Esophagus squamous epithelium (tissue), 5 donors: ENCODE measurements at places on chromosomes 5 and 9.

DNA sequence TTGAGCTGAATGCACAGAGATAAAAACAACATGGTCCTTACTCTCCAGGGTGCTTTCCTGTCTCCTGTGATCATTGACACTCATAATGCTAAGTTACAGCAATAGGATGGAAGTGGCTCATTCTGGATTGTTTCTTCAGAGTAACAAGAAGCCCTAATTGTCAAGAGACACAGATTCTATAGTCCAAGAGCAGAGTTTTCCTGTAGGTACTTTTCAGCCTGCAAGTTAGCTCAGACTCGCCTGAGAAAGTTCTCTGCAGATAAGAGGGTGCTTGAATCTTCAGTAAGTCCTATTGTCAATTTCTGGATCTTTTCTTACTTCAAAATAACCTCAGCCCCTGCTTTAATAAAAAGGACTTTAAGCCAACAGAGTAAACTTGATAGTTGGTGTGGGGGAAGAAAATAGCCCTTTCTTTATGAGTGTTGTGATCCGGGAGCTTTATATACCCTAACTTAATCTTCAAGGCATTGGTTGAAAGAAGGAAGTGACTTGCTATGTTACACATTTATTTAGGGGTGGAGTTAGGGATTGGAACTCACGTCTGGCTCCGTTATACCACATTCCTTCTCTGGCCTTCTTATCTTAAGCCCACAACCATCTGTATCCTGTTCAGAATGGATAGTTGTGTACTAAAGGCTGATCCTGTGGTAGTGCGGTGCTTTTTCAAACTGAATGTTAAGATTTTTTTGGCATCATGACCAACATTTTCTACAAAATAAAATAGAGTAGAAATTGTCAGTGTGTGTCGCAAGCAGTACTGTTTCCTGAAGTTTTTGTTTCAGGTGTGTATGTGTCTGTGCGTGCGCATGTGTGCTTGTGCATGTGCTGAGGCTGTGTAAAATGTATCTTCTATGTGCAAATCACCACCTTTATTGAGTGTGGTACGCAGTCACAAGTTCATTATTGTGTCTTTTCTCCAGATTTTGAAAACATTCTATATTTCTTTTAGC lies 173.9 kb downstream of the WDR70 start:
- DNase-seq, result no peak

- no peak for DNase-seq
Measured at GRCh38 chr5:78647838-78648358, 674 bp downstream of the LHFPL2 start.

- DNase-seq, result no peak
Measured at GRCh38 chr5:142796492-142797109, 26.4 kb downstream of the ARHGAP26 start.

- DNase-seq, result no peak
Measured at GRCh38 chr5:52767766-52768480, 19.8 kb upstream of the ITGA1 start.

- no peak for DNase-seq
Measured at GRCh38 chr9:113298311-113298710, 4.9 kb downstream of the RNF183 start.

DNA sequence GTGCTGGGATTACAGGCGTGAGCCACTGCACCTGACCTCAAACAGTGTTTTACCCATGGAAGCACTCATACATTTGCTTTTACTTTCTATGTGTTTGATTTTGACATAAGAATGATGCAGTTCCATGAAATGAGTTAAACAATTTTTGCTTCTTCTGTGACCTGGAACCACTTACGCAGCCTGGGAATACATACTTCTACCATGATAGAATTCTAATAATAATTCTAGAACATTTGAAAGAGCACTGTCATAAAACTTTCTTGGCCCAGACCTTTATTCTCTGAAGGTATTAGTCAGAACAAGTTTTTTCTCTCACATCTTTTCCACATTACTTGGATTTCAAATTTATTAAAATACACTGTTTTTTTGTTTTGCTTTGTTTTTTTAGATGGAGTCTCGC lies 25.3 kb upstream of the COL5A1 start:
- no peak for DNase-seq

- DNase-seq, result no peak
Measured at GRCh38 chr9:89588271-89588879, 16.4 kb upstream of the GADD45G start.

- DNase-seq, result no peak
Measured at GRCh38 chr9:97863314-97863713, 10.3 kb downstream of the FOXE1 start.

- DNase-seq, result no peak
Measured at GRCh38 chr5:7682379-7682778, 168.6 kb downstream of the CFAP90 start.

DNA sequence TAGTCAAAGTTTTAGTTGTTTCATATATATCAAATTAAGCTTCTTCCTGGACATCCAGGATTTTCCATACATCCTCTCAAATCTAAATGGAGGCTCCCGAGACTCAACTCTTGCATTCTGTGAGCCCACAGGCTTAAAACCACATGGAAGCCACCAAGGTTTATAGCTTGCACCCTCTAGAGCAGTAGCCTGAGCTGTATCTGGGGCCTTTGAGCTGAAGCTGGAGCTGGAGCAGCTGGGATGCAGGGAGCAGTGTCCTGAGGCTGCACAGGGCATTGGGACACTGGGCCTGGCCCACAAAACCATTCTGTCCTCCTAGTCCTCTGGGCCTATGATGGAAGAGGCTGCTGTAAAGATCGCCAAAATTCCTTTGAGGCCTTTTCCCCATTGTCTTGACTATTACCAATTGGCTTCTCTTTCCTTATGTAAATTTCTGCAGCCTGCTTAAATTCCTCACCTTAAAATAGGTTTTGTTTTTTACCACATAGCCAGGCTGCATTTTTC lies 151.0 kb downstream of the COX7C start:
- DNase-seq, result no peak

- DNase-seq, result no peak
Measured at GRCh38 chr9:118670011-118670953, 699.0 kb downstream of the BRINP1 start.

DNA sequence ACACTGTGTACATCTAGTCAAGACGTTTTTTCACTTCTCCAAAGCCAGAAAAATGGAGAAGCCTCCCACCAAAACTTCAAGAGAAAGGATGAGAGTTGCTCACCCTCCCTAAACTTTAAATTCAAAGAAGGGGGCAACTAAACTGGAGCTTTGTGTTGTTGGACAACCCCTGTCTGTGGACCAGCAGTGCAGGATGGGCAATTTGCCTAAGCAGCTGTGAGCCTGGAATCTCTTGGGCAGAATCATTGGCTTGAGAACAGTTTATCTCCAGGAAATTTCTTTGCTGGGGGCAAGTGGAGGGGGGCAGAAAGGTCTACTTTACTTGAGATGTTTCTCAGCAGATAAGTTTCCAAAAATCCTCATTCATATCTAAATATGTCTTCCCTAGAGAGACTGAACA lies 151.8 kb downstream of the MUSK start:
- DNase-seq, result no peak

- DNase-seq, result no peak
Measured at GRCh38 chr5:178324481-178325310, 92.1 kb upstream of the PHYKPL start.

DNA sequence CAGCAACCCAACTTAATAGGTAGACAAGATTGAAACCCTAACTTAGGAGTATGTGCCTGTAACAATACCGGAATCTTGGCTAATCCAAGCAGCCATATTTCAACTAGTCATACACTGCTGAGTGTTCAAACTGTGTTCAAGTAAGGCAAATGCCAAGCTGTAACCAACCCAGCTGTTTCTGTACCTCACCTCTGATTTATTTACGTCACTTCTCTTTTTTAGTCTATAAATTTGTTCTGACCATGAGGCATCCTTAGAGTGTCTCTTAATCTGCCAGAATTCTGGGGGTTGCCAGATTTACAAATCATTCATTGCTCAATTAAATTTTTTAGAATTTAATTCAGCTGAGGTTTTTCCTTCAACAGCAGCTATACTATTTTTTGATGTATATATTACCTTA lies 723.2 kb downstream of the CDH18 start:
- DNase-seq, result no peak

DNA sequence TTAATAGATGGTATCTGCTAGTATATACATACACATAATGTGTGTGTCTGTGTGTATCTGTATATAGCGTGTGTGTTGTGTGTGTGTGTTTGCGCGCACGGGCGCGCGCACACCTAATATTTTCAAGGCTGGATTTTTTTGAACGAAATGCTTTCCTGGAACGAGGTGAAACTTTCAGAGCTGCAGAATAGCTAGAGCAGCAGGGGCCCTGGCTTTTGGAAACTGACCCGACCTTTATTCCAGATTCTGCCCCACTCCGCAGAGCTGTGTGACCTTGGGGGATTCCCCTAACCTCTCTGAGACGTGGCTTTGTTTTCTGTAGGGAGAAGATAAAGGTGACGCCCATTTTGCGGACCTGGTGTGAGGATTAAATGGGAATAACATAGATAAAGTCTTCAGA lies 757 bp downstream of the FXN start:
- DNase-seq, result no peak

DNA sequence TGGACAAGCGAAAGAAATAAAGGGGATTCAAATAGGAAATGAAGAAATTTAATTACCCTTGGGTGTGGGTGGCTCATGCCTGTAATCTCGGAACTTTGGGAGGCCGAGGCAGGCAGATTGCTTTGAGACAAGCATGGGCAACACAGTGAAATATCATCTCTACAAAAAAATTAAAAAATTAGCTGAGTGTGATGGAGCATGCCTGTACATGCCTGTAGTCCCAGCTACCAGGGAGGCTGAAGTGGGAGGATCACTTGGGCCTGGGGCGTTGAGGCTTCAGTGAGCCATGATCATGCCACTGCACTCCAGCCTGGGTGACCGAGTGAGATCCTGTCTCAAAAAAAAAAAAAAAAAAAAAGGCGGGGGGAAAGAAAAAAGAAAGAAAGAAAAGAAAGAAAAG lies 4.0 kb upstream of the RCL1 start:
- DNase-seq, result no peak

GRCh38 chr9:133603135-133603927 lies 5.9 kb downstream of the FAM163B start:
- DNase-seq, result no peak

DNA sequence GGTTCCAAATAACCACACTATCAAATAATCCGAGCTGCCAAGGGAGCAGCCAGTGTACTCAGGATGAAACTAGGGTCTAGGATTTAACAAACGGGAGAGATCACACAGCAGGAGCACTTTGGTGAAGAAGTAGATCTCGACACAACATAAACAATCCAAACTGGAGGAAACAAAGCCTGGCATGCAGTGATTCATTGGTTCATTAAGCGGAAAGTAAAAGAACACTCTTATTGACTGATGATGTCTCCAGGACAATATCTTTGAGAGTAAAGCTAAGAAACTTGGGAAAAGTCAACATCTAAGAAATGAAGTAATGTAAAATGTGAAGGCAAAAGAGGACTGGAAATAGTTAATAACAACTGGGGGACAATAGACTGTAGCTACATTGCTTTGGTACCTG lies 1478.3 kb upstream of the CDH9 start:
- no peak for DNase-seq

- DNase-seq, result no peak
Measured at GRCh38 chr9:104606152-104606551, 725 bp upstream of the OR13C2 start.

DNA sequence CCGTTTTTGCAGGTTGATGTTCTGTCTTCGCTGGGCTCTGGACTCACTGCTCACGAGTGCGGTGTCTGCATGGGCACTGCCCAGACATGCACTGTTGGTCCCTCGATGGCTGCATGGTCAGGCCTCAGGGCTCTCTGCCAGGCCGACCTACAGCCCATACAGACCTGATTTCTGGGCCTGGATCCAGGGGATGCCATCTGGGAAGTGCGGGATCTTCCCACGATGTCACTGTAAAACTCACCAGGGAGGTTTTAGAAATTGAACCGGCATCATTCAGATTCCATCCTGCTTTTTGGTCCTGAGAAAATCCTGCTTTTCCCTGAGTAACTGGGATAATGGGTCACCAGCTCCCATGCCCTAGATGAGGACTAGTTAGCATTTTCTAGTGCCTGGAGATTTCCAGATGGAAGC lies 9.1 kb downstream of the S1PR3 start:
- no peak for DNase-seq

- no peak for DNase-seq
Measured at GRCh38 chr9:6552033-6552432, 93.5 kb downstream of the GLDC start.

GRCh38 chr9:136010615-136011361 lies 49.6 kb upstream of the UBAC1 start:
- no peak for DNase-seq

- no peak for DNase-seq
Measured at GRCh38 chr9:84285381-84285780, 55.2 kb downstream of the SLC28A3 start.

DNA sequence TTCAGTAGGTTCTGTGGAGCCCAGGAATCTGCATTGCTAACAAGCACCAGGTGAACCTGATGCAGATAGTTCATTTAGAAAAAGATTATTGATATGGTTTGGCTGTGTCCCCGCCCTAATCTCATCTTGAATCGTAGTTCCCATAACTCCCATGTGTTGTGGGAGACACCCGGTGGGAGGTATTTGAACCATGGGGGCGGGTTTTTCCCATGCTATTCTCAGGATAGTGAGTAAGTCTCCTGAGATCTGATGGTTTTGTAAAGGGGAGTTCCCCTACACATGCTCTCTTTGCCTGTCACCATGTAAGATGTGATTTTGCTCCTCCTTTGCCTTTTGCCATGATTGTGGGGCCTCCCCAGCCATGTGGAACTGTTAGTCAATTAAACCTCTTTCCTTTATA lies 212.0 kb downstream of the RAB3C start:
- no peak for DNase-seq

DNA sequence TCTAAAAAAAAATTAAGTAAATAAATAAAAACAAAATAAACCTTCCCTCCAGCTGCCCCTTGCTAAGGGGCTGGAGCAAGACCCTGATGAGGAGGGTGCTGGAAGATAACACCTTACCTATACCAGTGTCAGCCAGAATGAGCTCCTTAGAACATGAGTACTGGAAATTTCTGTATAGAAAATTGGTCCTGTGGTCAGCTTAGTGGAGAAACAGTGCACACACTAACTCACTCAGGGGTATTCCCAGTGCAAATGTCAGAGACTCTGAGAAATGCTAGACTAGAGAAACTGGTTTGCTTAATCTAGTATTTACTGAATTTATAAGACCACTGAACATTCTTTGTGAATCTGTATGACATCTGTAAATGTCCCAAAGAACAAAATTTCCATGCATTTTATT lies 62.1 kb upstream of the CTXN3 start:
- no peak for DNase-seq

DNA sequence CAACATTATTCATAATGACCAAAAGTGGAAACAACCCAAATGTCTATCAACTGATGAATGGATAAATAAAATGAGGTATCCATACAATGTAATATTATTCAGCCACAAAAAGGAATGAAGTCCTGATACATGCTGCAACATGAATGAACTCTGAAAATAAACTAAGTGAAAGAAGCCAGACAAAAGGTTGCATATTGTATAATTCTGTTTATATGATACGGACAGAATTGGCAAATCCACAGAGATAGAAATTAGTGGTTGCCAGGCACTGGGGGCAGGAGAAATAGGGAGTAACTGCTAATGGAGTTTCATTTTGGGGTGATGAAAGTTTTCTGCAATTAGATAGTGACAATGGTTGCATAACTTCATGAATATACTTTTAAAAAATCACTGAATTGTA lies 47.0 kb downstream of the KIF24 start:
- no peak for DNase-seq

GRCh38 chr5:6596388-6596787 lies 36.5 kb downstream of the NSUN2 start:
- DNase-seq, result no peak
